ENCODE measurements at places on chromosomes 5 and 9. TPM values are rescaled to one million over a fixed set of nuclear protein-coding genes. Genes with fewer than 3 reads are reported as not detected.

The RELL2 gene
- total RNA-seq: 6.6 TPM

The DNAH5 gene
- total RNA-seq: not detected

GRCh38 chr5:151881621-151882225, 42.9 kb downstream of the GLRA1 start:
- DNase-seq: no peak

DNA sequence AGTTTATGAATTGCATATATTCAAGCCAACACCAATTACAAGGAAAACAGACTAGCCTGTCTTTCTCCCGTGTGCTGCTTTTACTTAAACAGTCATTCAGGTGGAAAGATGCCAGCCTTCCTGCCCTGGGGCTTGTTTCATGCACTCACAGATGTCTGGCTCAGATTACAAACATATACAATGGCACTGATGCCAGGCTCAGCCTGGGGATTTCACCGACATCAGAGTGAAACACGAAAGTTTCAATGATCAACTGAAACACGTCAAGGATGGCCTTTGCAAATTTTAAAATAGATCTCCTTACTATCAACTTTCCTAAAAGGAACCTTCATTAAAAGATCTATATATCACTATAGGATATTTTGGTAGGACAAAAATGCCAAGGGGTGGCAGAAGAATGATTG, 1576.5 kb downstream of the EFNA5 start:
- peak; percentile 19 for DNase-seq

DNA sequence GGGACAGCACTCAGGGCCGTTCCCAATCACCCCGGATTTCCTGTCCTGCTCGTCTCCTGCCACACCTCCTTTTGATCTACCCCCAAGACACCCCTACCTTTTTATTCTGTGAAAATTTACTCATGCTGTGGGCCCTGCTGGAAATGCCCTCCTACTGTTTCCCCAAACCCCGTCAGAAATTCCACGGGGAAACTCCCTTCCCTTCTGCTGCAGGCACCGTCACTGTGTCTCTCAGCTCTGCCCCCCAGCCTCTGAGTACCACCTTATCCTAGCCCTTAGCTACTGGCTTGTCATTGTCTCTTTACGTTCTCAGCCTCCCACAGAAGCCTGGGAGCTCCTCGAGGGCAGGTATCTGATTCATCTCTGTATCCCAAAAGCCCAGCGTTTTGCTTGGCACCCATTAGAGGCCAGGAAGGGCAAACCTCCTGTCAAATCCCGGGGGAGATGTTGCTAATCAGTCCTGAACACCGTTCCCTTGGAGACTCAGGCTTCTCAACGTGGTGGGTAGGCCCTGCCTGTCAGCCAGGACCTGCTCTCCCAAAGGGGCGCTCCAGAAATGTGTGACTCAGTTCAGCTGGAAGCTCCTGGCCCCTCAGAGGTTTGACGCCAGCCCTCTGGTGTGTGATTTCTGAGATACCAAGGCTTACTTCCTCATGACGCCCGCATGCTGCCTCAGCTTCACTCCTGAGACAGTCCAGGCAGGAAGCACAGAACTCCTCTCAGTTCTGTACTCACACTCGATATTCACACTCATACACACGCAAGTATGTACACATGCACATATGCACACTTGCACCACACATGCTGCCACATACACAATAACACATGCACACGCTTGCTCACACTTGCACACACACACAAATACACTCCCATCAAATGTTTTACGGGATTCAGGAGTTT, 50.7 kb upstream of the GRHPR start:
- peak; percentile 44 for DNase-seq

Data from A673 (cell line).